GM23248 (cell line): ENCODE measurements at places on chromosomes 12 and 14. TPM values are rescaled to one million over a fixed set of nuclear protein-coding genes. Genes with fewer than 3 reads are reported as not detected.
A peak's percentile ranks its signal among the peaks of the same experiment; 100 is the strongest.

GRCh38 chr12:19643635-19644034 lies 204.3 kb downstream of the AEBP2 start:
- peak; percentile 71 for DNase-seq

DNA sequence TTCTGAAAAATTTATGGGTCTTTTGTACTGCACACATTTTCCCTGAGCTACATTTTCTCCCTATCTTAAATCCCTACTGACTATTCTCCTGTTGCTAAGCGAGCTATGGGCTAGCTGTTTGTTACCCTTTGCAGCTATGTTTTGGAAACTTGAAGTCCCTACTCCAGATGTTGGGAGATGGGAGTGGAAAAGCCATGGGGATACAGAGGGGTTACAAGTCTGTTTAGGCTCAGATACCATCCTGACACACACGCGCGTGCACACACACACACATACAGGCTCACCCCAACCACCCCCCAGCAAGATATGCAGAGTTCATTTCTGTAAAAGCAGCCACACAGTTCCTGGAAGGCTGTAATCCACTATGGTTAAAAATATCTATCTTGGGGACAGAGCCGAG lies 15.8 kb downstream of the ATP5MC2 start:
- peak; percentile 33 for DNase-seq

DNA sequence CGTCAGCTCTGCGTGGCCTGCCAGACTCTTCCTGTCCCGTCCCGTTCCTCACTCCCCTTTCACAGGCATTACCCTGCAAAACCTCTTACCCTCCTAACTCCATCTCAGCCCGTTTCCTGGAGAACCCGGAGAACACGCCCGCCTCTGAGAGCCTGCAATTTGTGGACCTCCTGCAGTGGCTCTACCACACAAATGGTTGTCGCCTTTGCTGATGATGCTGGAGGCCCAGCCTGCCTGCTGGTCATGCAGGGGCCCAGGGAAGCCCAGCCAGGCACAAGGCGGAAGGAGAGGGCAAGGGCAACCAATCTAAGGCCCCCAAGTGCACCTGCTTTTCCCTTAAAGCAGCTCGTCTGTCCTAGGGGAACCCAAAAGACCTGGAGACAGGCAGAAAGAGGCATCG lies 22.5 kb downstream of the RFLNA start:
- DNase-seq, result no peak

DNA sequence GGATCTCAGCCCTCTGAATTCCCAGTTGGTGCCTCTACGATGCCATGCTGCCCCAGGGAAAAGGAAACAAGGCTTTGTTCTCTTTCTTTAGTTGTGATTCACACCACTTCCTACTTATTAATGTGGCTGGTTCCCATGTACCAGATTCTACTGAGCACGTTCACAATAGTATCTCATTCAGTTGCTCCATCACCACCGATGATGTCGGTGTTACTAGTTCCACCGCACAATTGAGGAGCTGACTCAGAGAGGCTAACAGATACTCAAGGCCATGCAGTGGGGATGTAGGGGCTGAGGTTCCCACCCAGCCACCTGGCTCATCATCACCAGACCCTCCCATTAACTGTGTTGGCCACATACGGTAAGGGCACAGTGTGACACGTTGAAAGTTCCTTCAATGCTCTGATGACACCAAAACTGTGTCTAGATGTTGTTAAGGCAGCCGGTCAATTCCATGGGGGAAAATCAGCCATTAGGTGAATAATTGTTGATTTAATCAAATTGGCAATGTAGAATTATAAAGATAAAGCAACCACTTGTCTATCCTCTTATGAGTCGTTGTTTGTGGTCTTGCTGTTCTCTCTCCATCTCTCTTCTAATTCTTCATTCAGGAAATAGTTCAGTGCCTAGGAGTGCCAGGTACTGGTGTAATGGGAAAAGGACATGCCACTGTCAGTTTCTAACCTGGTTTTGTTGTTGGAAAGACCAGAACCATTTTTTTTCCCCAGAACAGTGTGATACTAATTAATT lies 244.2 kb upstream of the CRY1 start:
- DNase-seq, result peak; percentile 76

DNA sequence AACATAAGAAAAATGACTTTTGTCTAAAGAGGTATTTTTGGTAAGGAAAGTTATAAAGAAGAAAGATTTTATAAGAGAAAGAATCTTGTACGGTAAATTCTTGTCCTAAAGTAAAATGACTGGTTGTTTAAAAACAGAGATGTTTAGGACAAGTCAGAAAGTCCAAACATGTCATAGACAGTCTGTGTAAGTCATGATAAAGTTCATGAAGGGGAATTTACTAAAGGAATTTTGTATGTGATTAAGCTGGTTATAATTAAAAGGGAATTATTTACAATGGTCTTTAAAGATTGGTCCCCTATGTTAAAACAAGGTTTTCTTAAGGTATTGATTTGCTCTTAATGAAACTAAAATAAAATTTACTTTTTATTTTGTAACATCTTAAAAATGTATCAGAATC lies 269.4 kb upstream of the CCDC196 start:
- no peak for DNase-seq

DNA sequence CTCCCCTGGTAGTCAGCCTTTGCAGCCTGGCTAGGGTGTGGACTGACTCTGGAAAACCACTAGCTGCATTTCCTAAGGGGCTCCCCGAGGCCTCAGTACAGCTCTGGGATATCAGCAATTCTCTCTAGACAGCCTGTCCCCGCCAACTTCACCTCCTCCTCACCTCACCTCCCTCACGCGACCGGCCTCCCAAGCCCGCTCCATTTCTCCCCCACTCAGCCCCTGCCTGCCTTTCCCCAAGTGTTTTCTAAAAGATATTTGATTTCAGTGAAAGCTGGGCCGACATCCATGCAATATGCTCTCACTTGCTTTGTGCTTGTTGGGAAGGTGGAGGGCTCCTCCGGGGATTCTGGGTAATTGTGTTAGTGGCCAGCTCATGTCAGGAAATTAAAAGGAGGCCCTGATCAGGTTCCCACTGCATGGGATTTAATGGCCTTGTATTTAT lies 91.8 kb downstream of the ESRRB start:
- no peak for DNase-seq

DNA sequence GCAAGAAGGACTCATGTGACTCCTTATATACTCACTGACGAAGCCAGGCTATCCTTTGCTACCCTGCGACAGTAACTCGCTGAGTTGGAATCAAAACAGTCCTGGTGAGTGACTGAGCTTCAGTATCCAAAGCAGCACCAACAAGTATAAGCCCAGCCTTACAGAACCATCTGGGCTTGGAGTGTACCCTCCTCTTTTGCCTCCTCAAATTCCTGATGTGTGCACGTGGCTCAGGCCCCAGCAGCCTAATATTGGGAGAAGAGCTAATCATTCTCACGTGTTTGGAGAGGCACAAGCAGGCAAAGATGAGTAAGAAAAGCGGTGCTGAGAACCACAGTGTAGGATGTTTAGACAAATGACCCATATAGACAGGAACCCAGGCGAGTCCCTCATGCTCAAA lies 34.4 kb downstream of the PPTC7 start:
- peak; percentile 68 for DNase-seq

DNA sequence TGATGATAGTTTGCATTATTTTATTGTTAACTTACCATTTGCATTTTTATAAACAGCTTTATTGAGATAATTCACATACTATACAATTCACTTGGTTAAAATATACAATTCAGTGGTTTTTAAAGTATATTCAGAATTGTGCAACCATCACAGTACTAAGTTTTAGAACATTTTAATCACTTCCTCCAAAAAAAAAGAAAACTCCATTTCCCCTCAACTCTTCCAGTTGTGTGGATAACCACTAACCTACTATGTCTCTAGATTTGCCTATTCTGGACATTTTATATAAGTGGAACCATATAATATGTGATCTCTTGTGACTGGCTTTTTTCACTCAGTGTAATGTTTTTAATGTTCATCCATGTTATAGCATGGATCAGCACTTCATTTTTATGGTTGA lies 41.3 kb downstream of the WNK1 start:
- DNase-seq, result no peak

- DNase-seq, result peak; percentile 61
Measured at GRCh38 chr14:95314609-95315008, 5.1 kb downstream of the CLMN start.

DNA sequence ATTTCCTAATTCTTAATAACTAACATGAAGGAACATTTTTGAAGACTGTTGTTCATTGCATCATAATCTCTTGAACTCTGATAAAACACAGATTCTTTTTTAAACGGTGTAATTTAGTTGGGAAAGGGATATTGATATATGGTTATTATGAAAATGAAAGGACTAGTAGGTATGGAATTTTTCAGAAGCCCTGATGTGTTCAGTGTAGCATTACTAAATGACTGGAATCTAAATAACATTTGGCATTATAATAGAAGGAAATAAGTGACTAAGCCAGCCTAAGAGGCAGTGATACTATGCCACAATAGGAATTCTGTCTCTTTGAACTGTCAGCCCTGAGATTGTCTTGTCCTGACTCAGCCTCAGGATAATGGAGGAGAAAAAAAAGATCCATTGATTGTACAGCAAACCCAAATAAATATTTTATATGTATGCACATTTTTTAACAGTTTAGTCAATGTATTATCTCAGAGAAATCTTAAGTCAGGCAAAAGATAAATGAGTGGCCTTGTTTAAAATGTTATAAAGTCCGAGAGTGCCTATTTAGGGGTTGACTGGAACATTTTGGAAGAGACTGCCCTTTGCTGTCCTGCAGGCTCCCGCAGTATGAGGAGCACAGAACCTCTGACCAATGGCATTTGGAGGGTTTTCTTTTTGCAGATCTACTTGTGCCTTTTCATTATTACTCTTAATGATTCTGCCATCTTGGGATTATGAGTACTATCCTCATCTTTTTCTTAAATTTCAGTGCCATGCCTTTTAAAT lies 271.2 kb downstream of the EGLN3 start:
- DNase-seq, result peak; percentile 83

GRCh38 chr14:61344437-61345150 lies 23.2 kb downstream of the PRKCH start:
- no peak for DNase-seq

GRCh38 chr12:116354950-116355783 lies 77.7 kb upstream of the MED13L start:
- no peak for DNase-seq

- no peak for DNase-seq
Measured at GRCh38 chr14:60753264-60754119, 18.9 kb downstream of the MNAT1 start.

DNA sequence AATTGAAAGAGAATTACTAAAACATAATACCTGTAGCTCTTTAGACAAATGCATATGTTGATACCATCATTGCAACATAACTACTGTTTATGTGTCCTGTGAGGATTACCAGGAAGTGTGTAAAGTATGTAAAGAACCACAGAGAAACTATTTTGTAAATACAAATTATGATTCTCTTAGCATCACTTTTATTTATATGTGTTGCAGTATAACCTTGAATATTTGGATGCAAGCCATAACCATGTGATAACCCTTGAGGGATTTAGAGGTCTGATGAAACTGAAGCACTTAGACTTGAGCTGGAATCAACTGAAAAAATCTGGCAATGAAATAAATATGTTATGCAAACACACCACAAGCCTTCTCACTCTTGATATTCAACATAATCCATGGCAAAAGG lies 77.5 kb downstream of the LRRC9 start:
- DNase-seq, result no peak

- DNase-seq, result no peak
Measured at GRCh38 chr12:128383357-128383937, 116.5 kb downstream of the TMEM132C start.

DNA sequence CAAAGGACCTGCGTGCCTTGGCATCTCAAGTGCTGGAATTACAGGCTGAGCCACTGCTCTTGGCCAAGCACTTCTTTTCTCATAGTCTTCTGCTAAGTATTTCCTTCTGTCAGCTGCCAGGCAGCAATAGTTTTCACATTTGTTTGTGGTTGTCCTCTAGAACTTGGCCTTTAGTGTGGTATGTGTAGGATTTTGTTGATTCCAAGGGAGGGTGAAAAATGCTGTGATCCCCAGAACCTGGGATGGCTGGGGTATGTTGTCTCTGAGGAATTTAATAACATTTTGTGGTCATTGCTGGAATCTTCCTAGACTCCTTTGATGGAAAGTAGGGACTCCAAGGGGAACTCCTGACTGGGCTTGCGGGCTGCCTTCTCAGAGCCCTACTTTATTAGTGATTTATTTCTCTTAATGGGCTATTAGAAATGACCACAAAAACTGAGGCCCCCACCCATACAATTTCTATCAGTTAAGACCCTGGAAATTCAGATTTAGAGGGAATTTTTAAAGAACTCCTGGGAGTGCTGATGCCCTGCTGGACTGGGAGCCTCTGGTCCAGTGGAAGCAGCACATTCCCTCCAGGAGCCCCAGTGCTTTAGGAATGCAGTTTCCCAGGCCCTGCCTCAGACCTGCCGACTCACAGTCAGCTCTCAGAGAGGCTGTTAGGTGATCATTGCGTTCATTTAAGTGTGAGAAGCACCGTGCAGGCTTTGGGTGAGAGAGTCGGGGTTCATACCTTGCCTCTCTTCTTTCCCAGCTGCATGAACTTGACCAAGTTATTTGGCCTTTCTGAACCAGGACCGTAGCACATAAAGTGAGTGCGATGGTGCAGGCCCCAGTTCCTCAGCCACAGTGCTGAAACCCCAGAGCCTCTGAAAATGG lies 22.7 kb downstream of the TRAF3 start:
- peak; percentile 82 for DNase-seq

DNA sequence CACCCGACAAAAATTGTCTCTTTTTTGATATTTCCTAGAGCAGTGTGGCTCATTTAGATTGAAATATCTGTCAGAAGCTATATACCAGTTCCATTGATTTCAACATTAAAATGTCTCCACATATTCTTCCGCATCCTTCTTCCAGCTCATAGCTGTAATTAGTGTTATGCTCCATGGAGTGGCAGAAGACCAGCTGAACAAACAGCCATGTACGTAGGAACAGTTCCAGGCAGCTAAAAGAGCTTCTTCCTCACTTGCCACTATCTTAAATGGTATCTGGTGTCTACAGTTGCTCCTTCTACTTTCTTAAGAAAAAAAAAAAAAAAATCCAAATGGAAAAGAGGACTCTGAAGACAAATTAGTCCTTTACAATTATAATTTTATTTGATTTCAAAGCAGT lies 848.0 kb downstream of the DIO2 start:
- no peak for DNase-seq

GRCh38 chr14:39984323-39984722 lies 552.1 kb upstream of the FBXO33 start:
- no peak for DNase-seq

The ZC2HC1C gene
- total RNA-seq, result 2.8 and 5.3 TPM in 2 replicates

The CMA1 gene
- total RNA-seq, result not detected in 2 replicates

The GYS2 gene
- not detected in 2 replicates for total RNA-seq

The RTL1 gene
- not detected in 2 replicates for total RNA-seq

The MAPK1IP1L gene
- 79.4 and 92.6 TPM in 2 replicates for total RNA-seq

The OR4K15 gene
- total RNA-seq, result not detected in 2 replicates

The ARHGEF40 gene
- 56.6 and 68.3 TPM in 2 replicates for total RNA-seq

The ASB2 gene
- not detected in 2 replicates for total RNA-seq

The KLHL33 gene
- total RNA-seq, result not detected in 2 replicates

The CAPZA3 gene
- total RNA-seq, result not detected in 2 replicates

The SERPINA9 gene
- not detected in 2 replicates for total RNA-seq

The P3H3 gene
- 32.5 and 43.0 TPM in 2 replicates for total RNA-seq

The RIMBP2 gene
- total RNA-seq, result not detected in 2 replicates

The AKAP6 gene
- 14.3 and 19.1 TPM in 2 replicates for total RNA-seq
